Endodermal cell (in vitro differentiated cells): ENCODE measurements at places on chromosomes 12 and 14. TPM values are rescaled to one million over a fixed set of nuclear protein-coding genes. Genes with fewer than 3 reads are reported as not detected.

DNA sequence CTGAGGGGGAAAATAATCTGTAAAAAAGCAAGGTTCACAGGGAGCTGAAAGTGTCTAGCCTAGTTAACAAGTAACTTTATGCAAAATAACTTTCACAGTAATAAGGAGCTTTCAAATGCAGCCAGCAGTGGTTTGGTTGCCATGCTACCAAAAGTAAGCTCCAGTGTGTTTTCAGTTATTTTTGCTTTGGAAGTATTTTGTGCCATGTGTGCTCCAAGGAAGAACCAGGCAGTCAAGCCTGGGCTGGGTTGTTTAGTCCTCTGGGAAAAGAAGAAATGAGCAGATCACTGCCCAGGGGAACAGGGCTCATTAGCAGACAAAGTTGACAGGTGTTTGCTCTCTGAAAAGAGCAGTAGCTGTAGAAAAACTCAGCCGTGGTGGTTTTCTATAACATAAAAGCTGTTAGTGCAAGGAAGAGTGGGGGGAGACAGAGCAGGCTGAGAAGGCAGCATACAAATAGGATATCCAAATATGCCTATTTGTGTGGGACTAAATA lies 92.8 kb upstream of the TMTC2 start:
- no peak for DNase-seq

DNA sequence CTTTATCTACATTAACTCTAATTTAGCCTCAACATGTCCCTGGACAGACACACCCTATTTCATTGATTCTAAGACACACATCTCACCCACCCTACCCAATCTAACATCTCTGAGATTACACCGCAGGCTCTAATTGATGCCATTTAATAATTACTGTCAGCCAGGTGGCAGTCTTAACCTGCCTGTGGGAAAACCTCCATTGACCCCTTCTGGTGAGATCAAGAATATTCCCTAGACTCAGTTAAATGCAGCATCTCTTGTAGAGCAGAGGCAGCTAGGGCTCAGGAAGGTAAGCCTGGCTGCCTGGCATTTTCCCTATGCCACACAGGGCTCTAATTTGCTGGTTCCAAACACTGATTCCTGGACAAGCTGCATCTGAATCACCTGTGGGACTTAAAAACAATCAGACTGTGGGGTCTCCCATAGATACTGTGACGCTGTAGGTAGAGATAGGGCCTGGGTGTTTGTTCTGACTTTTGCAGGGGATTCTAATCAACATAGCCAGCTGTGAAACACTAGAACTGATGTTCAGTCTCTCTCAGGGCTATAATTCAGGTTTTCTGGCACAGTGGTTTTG lies 14.3 kb downstream of the MCRS1 start:
- DNase-seq: peak; percentile 70

The CELA1 gene
- total RNA-seq: not detected in 2 replicates

- DNase-seq: no peak
These were observed 56.3 kb downstream of the SIX6 start for GRCh38 chr14:60565211-60565610.

DNA sequence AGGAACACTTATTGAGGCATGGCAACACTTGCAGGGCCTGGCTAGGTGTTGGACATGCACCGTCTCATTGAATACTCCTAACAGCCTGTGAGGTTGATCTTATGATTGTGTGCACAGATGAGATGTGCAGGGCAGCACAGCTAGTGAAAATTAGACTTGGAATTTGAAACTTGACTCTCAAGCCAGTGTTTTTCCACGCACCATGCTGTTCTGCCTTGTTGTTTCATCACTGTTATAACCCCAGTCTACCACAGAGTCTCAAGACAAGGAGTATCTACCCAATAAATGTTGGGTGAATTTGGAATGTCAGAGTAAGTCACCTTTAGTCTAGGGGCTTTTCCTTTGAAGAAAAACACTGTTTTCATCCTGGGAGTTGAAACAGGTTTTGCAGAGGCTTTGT lies 55.8 kb upstream of the LRIG3 start:
- no peak for DNase-seq

GRCh38 chr14:70685474-70686197 lies 43.9 kb downstream of the TTC9 start:
- peak; percentile 54 for DNase-seq

DNA sequence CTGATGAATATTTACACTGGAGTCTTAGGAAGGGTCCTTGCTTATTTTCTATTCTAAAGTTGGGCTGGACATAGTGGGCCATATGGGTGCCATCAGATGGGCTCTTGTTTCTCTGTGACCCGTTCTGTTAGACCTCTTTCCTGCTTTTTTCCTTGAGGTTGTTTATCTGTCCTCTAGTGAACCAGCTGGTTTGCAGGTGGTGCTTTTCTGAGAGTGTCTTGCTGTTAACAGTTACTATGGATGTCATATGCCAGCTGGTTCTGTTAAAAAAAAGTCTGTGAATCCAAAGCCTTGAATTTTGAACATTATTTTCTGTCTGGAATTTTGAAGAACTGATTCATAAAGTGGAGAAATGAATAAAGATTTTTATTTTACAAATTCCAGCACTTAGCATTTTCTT lies 29.2 kb downstream of the ZC3H14 start:
- DNase-seq: no peak

DNA sequence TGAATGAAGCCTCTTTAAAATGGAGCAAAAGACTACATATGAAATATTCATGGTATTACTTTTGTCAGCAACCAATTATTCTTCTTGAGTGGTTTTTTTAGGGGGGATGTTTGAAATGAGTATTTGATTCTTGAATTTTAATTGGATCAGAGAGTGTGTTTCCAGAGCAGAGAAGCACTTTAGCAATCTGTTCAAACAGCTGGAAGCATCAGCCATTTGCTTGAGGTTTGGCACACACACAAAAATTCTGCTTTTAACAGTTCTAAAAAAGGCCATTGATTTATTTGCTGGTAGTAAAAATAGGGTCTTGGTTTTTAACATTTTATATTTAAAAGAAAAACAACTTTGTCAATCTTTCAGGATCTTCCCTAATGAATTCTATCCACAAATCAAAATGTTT lies 292.7 kb downstream of the LRFN5 start:
- no peak for DNase-seq

- no peak for DNase-seq
These were observed 371.7 kb downstream of the DPF3 start for GRCh38 chr14:72521968-72522741.

DNA sequence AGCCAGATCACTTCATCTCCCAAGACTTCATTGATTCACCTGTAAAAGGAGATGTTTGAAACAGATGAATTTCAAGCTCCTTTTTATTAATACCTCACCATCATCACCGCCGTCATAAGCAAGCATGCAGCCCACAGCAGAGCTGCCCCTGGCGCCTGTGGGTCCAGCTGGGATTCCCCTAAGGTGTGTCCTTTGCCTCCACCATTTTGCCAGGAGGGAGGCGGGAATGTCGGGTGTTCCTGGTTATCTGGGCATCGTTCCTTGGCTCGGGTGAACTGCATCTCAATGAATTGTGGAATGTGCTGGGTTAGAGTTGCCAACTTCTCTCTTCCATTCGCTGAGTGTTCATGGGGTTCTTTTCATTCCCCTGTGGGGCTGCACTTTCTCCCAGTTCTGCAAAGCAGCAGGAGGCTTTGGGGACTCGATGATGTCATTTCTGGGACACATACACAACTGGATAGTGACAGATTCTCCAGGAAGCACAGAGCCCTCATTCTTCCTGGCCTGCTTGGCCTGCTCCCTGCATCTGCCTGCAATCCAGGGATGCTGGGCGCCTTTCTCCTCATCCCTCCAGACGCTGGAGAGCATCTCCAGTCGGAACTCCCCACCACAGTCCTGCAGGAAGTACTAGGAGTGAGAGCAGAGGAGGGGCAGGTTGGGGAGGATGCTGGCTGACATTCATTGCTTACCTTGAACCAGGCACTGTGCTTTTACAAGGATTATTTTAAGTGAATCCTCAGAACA lies 10.1 kb downstream of the CCND2 start:
- DNase-seq: peak; percentile 36

GRCh38 chr14:100402631-100403030 lies 79.5 kb downstream of the SLC25A47 start:
- no peak for DNase-seq

DNA sequence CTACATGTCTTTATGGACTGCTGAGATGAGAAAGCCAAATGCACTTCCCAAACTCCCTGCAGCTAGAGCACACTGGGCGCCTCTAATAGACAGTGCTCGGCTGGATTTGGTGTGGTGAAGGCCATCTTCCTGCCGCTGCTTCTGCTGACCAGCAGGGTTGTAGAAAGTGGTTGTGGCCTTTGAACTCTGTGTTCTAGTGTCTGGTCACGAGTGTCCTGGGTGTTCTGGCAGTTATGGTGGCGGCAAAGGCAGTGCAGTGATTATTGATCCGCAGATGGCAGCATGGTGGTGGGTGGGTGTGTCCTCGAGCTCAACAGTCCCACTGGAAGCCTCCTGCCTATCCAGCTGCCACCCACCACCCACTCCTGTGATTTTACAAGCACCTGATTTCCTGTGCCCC lies 43.4 kb downstream of the SMIM41 start:
- DNase-seq: peak; percentile 63

The ARHGAP9 gene
- 1.3 to 2.1 TPM (median 1.5 TPM) in 3 replicates for total RNA-seq

- DNase-seq: no peak
These were observed 52.9 kb downstream of the LGMN start for GRCh38 chr14:92695562-92695961.

GRCh38 chr12:99670635-99671034 lies 23.1 kb downstream of the GARIN6 start:
- DNase-seq: no peak

DNA sequence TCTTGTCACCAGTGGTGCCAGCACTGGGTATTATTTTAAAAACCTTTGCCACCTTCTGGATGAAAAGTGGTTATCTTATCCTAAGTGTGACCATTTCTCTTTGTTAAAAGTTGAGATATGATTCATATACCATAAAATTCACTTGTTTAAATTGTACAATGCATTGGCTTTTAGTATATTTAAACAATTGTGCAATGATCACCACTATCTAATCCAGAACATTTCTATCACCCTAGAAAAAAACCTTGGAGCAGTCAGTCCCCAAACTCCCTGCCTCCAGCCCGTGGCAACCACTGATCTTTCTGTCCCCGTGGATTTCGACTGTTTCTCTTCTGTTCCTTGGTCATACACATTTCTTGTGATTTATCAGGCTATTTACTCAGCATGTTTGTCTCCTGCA lies 28.3 kb downstream of the SH2B3 start:
- no peak for DNase-seq

DNA sequence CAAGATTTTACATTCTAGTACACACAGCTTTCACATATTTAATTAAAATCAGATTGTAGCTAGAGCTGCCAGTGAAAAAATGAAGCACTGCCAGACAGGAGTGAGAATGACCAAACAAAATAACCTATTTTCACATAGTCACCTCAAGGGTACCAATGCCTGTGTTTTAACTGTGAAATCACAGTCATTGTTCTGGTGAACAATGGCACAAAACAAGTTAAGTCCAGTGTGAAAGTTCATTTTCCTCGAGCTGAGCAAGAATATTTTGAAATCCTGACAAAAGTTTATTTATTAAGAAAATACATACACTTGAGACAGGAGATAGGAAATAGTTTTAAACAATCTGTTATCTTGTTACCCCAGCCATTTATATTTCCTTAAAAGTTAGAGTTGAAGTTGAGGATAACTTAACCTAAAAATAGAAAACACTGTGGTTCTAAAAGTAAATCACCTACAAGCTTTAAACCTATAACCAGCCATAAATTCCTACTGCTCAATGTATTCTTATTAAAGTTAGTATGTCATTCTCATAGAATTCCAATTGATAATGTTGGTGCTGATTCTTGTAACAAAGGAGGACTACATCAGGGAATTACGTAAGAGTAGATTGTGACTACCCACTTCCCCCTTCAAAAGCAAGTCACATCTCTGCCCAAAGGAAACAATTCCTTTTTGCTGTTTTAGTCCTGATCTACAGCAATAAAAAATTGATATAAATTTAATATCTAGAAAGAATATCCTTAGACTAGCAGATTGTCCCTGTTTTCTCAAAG lies 15.9 kb downstream of the DENND5B start:
- DNase-seq: no peak

DNA sequence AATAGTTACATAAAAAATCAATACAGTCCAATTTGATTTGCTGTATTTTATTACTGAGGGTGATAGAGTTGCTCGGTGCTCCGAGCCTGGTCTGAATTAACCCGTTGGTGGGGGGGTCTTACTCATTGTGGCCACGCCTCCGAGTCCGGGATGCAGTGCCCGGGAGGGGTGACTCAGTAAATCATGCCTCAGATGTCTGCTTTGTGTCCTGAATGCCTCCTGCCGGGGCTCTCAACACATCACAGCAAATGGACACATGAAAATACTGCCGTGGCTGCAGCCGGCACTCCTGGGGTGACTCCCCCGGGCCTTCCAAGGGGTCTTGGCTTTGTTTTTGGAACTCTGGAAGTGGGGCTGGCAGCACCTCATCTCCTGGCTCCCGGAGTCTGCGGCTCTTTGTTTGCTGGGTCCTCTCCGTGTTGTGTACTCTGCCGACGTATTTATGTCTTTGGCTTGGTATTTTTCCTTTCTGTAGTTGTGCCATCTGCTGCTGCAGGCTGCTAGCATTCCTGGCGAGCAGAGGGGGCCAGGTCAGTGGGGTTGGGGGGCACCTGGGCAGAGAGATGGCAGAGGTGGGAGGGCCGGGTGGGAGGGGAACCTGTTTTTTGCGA lies 129.0 kb downstream of the AACS start:
- peak; percentile 83 for DNase-seq

DNA sequence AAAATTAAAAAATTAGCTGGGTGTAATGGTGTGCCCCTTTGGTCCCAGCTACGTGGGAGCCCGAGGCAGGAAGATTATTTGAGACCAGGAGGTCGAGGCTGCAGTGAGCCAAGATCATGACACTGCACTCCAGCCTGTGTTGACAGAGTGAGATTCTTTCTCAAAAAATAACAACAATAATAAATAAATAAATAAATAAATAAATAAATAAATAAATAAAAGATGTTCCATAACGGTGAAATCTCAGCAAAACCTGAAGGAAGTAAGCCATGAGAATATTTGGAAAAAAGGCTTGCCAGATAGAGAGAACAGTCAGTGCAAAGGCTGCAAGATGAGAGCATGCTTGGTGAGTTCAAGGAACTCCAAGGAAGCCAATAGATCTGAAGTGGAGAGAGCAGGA lies 176.7 kb downstream of the RAD51B start:
- no peak for DNase-seq

- DNase-seq: peak; percentile 29
These were observed 149.3 kb upstream of the FKBP4 start for GRCh38 chr12:2645460-2645859.

The NRIP2 gene
- total RNA-seq: not detected in 3 replicates

GRCh38 chr12:107718606-107719005 lies 33.0 kb downstream of the PWP1 start:
- DNase-seq: no peak

GRCh38 chr14:28571636-28572035 lies 195.0 kb upstream of the FOXG1 start:
- no peak for DNase-seq

The KRT83 gene
- total RNA-seq: not detected in 3 replicates

The SALL2 gene
- total RNA-seq: 120 and 131 TPM in 2 replicates

GRCh38 chr12:52010152-52010622 lies 3.4 kb downstream of the TAMALIN start:
- peak; percentile 95 for DNase-seq

DNA sequence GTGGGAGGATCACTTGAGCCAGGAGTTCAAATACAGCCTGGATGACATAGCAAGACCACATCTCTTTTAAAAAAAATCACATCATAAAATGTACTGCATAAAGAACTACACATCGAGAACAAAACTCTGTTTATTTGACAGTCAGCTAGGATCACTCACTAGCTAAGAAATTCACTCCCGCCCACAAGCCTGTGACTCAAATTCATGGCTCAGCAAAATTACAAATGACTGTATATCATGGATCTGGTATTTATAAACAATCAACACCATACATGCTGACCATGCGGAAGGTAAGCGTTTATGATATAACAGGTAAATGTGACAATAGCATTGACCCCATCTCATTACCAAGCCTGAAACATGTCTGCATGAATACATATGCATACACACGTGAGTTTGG lies 206.5 kb downstream of the EFCAB11 start:
- DNase-seq: no peak

The GZMH gene
- total RNA-seq: not detected in 3 replicates
